ENCODE measurements at places on chromosomes 11 and 22.
A peak's percentile ranks its signal among the peaks of the same experiment; 100 is the strongest.

DNA sequence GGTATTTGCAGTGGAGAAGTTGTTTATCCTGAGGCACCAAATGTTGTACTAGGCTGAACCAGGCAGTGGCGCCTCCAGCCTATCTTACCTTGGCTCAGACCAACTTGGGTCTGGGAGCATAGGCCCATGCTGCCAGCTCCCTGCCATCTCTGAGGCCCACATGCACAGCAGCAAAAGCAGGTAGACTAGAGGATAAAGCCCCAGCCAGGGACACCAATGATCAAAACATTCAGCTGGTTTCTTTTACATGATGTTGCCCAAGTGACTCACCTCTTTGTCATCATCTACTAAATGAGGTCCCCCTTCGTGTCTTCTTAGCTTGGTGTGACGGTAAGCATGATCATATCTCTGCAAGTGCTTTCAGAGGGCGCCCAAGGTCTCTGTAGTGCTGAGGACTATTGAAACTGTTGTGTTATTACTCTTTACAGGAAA is 112.1 kb upstream of the DRD2 start:
- DNase-seq = no peak

GRCh38 chr11:10742460-10743208 is 8.4 kb upstream of the CTR9 start:
- no peak for DNase-seq

DNA sequence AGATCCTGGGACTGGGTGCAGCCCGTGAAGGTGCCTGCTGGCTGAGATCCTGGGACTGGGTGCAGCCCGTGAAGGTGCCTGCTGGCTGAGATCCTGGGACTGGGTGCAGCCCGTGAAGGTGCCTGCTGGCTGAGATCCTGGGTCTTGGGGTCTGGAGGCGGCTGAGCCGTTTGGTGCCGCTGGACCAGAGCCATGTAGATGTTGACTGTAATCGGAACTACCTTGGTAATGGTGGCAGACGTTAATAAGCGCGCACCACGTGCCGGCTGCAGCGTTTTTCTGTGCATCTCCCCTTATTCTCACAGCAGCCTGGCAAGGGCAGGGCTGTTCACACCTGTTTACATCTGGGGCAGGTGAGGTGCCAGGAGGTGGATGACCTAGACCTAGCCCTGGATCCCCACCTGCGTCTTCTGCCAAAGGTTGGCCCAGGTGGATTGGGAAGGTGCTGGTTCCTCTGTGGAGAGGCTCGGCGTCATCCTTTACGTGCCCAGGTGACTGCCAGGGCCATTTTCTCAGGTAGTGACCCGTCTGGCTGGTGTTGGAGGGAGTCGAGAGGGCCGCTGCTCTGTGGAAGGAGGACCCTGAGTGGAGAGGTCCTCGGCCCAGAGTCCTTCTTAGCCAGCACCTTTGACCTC is 382.5 kb downstream of the TBC1D22A start:
- no peak for DNase-seq

GRCh38 chr22:36288571-36289405 is 35.9 kb downstream of the APOL1 start:
- no peak for DNase-seq

DNA sequence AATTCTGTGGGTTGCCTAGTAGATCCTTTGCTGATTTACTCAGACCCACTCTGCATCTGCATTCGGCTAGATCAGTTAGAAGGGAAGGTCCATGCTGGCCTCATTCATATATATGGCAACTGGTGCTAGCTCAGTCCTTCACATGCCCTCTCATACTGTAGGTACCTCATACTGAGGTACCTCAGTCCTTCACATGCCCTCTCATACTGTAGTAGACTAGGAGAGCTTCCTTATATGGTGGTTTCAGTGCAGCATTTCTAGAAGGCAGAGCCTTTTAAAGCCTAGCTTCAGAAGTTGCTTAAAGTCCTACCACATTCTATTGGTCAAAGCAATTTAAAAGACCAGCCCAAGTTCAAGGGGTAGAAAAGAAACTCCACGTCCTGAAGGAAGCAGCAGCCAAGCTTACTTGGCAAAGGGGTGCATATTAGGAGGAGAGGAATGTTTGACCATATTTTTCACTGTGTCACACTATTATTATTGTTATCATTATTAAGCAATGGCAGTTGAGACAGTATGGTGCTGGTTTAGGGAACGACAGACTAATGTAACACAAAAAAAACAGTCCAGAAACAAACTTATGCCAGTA is 356.4 kb downstream of the DYNC2H1 start:
- no peak for DNase-seq

GRCh38 chr11:26704249-26704648 is 17.6 kb downstream of the SLC5A12 start:
- no peak for DNase-seq

DNA sequence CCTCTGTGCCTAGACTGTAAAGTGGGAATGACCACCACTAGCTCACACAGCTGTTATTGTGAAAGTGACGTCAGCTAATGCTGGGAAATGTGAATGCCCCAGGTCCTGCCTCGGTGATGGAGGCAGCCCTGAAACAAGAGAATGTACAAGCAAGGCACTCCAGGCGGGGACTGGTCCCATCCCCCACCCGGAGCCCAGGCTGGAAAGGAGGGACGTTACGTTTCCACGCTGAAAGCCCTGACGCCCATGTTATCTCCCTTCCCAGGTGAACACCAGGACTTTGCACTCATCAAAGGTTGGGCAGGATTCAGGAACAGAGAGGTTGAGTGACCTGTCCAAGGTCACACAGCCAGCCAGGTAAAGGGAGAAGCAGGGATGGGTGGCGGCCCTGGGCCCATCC is 784 bp downstream of the SULT4A1 start:
- DNase-seq = no peak

DNA sequence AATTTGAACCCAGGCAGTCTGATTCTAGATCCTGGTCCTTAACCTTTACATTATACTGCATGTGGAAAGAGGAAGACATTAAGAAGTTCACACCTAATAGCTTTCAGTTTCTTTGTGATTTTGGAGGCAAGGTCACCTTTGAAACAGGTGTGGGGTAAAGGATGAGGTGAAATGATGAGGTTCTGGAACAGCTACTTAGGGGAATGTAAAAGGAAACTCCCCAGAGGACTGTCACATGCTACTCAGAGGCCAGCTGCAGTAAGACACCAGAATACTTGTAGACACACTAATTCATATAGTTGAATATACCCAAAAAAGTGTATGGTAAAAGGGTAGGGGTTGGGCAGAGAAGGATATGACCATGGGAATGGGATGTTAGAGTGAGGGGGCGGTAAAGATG is 5.4 kb downstream of the APIP start:
- no peak for DNase-seq

GRCh38 chr11:71927820-71928736 is at the start of gene XNDC1N:
Gene XNDC1N, minus strand, starts transcription at chr11:71928594. Its CDS starts 5,241 bp downstream, at chr11:71923353.
- DNase-seq = peak; percentile 51

DNA sequence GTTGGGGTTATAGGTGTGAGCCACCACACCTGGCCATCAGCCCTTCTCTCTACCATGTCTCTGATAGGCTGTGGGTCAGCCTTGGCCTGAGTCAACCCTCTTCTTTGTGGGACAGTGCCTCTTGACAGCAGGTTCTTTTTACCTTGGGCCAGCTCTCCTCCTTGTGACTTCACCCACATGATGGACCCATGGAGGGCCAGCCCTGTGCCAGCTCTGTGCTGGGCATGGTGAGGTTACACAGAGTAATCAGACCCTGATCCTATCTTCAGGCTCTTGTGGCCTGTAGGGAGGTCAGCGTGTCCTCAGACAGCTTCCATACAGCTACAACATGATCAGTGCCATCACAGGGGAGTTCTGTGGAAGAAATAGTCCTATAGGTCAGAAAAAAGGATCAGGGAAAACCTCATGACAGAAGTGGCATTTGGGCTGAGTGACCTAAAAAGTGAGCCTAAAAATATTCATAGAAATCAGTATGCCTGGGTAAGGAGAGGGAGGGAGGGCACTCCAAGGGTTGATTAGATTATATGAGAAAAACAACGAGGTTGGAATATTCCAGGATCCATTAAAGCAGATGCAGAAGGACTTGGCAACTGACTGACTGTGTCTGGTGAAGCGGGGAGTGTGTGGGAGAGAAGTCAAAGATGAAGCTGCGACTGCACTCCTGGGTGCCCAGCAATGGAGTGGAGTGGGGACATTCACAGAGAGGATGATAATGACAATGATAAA is 17.1 kb downstream of the OTOG start:
- no peak for DNase-seq

DNA sequence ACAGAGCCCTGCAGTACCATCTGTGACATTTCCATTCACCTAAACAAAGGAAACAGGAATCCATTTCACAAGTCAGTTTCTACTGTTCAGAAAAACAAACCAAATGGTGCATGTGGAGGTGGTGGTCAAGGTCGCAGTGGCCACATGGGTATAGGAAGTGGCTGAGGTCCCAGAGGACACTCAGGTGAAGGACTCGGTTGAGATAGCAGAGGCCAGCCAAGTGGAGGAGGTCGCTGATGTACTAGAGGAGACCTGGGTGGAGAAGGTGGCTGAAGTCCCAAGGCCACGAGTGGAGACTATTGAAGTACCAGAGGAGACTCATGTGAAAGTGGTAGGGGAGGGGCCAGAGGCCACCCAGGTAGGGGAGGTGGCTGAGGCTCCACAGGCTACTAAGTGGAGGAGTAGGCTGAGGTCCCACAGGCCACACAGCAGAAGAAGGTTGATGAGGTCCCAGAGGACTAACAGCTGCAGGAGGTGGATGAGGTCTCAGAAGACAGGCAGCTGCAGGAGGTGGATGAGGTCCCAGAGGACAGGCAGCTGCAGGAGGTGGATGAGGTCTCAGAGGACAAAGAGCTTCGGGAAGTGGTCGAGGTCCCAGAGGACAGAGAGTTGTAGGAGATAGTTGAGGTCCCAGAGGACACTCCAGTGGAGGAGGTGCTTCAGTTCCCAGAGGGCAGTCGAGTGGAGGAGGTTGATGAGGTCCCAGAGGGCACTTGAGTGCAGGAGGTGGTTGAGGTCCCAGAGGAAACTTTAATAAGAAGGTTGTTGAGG is 40.2 kb downstream of the ZNF195 start:
- DNase-seq = no peak

GRCh38 chr11:102323542-102324251 is 6.4 kb downstream of the BIRC3 start:
- DNase-seq = no peak

DNA sequence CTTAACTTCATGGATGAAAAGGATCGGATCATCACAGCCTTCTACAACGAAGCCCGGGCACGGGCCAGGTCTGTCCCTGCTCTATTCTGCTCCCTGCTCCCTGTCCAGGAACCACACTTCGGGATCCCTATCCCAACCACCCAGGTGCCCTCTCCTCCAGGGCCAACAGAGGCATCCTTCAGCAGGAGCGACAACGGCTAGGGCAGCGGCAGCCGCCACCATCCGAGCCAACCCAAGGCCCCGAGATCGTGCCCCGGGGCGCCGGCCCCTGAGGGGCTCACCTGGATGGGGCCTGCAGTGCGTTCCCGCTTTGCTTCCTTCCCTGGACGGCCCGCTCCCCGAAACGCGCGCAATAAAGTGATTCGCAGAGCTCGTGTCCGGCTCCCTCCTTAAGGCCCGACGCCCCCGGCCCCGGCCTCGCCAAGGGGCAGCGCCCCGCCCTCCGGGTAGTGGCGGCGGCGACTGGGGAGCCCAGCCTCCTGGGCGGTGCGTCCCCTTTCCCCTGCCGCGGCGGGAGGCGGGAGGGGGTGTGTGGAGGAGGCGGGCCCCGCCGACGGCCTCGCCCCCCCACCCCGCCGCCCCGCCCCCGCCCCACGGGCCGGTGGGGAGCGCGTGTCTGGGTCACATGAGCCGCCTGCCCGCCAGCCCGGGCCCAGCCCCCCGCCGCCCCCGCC is at the start of gene VEGFB:
TSS of gene VEGFB (plus strand) at position 672 of the 674 bp plus-strand sequence. CDS start 250 bp downstream, outside the sequence.
- DNase-seq = no peak

- DNase-seq = no peak
Measured at GRCh38 chr11:130043575-130043974, 26.1 kb upstream of the APLP2 start.

DNA sequence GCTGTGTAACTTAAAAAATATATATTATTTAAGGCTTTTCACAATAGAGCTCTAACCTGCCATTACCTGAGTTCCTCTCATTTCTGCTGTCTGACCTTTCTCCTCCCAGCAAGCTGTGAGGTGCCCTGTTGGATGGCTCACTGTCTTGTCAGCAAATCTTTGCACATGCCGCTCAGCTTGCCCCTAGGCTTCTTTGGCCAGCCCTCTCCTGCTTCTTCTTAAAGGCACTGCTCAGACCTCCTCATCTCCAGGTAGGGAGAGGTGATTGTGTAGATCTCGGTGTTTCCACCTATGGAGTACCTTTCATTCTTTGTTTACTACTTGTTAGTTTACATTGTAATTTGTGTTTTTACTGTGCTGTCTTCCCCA is 96.5 kb downstream of the EXT2 start:
- no peak for DNase-seq

DNA sequence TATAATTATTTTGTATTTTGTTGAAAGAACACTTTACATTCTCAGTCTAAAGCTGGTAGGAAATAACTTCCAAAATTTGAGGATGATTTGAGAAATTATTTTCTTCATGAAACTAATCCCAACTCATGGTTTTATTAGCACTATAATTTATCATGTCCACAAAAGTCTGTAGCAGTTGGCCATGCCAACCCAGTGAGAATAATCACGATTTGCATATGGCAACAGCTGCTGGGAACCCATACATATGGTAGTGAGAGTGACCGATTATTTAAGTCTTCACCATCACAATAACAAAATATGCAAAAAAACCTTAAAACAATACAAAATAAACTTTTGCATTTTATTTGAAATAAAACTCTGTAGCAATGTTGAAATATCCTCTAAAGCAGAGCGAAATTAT is 445.9 kb upstream of the ANO3 start:
- DNase-seq = no peak

DNA sequence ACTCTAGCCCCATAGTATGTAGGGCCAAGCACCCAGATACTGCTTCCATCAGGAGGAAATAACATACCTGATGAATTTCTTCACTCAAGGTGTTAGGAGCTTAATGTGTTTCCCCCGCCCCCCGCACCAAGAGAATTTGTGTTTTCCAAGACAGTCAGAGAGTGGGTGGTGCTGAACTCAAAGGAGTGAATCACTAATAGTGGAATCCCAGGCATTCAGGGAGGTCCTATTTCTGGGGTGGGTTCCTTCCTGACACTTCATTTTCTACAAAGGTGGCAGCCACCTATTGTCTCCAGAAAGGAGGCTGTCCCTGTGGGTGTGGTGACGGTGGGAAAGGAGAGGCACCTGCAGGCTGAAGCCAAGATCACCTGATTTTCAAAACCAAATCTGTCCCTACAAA is 50.8 kb upstream of the ELF5 start:
- DNase-seq = no peak

DNA sequence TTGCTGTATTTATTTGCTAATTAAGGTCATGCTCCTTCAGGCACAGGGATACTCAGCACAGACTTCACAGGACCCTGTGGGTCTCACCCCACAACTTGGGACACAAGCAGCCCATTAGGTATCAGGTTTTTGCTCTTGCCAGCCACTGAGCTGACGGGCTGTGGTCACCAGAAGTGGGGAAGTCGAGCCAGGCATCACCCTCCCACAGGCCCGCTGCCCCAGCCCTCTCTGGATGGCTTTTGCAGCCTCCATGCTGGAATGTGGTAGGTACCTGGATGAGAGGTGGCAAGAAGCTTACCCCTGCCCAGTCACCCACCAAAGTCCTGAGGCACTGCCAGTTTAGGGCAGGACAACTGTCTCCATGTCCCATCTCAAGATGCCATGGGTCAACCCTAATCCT is 88.4 kb downstream of the PAX6 start:
- DNase-seq = no peak

GRCh38 chr22:30459181-30460052 is 12.4 kb downstream of the SEC14L3 start:
- no peak for DNase-seq

- no peak for DNase-seq
Measured at GRCh38 chr22:27113211-27113635, 455.8 kb downstream of the MIAT start.
